ENCODE measurements at places on chromosomes 7 and 10.

GRCh38 chr10:14092799-14093198 lies 237.9 kb downstream of the FRMD4A start:
- peak; percentile 47 for DNase-seq

DNA sequence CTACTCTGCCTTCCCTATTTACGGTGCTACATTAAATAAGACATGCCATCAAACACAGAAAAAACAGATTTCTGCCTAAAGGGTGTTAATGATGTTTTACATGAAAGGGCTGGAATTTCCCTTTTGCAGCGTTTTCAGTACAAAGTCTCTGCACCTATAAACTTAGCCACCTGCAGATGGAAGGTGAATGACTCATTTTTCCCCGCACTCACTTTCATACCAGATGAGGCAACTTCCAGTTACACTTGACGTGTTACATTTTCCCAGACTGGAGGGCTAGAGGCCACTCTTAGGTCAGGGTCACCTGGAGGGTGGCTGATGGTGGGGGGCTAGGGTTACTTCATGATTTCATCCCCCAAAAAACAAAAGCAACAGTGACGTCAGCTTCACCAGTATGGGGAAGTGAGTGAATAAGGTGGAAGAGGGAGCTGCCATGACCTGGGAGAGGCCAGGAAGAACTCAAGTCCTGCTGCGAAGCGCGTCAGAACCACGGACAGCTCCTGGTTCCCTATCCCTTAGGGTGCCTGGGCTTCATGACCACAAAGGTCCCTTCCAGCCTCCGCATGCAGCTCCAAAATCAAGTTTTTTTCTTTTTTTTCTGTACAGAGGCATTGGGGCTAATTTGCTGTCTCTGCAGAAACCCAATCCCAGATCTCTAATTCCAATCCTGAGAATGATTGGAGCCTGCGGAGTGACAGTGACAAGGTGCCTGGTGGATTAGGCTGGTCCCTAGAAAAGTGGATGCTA lies 94.0 kb downstream of the ADARB2 start:
- DNase-seq: peak; percentile 82

- no peak for DNase-seq
Measured at GRCh38 chr10:121305066-121305465, 293.2 kb downstream of the FGFR2 start.

GRCh38 chr10:88089498-88089897 lies 226.1 kb downstream of the PTEN start:
- no peak for DNase-seq

GRCh38 chr10:105952153-105952552 lies 1212.4 kb downstream of the SORCS1 start:
- peak; percentile 76 for DNase-seq

DNA sequence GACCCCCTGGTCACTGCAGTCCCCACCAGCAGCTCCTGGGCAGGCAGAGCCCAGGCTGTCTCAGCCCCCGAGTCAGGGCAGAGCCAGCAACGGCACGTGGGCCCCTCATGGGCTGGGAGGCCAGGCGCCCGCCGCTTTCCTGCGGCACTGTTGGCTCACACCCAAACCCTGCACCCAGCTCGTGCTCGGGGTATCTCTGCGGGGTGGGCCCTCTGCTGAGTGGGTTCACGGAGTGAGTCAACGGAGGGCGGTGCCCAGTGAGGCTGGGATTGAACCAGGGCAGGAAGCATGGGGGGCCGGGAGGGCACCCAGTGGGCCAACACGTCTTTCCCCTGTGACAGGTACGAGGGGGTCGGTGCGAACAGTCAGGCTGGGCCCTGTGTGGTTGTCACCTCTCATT lies 28.9 kb downstream of the ADAP1 start:
- DNase-seq: peak; percentile 56

GRCh38 chr7:12054830-12055229 lies 156.3 kb upstream of the TMEM106B start:
- no peak for DNase-seq

- DNase-seq: no peak
Measured at GRCh38 chr10:9291081-9291480, 1236.6 kb downstream of the GATA3 start.

DNA sequence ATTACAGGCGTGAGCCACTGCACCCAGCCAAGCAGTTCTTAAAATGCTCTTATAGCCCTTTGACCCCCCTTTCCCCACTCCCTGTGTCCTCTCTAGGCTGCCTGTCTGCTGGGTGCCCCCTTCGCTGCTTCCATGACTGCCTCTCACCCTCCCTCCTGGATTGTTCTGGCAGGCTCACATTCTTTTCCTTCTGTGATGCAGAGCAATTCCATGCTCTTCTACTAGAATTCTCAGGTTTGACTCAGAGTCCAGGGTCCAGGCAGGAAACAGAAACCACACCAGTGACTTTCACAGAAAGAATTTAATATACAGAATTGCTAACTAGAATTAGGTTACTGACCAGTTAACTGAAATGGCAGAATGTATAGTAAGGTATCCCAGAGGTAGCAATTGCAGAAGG lies 244.8 kb downstream of the BAMBI start:
- no peak for DNase-seq

- no peak for DNase-seq
Measured at GRCh38 chr10:128111696-128112095, 14.5 kb downstream of the MKI67 start.

- no peak for DNase-seq
Measured at GRCh38 chr7:81053623-81054022, 134.8 kb upstream of the SEMA3C start.

- DNase-seq: peak; percentile 78
Measured at GRCh38 chr10:69716711-69717560, 84.8 kb upstream of the COL13A1 start.

GRCh38 chr7:139995017-139995915 lies 67.5 kb downstream of the PARP12 start:
- DNase-seq: peak; percentile 70

- DNase-seq: no peak
Measured at GRCh38 chr10:122426829-122427228, 27.6 kb upstream of the ARMS2 start.

DNA sequence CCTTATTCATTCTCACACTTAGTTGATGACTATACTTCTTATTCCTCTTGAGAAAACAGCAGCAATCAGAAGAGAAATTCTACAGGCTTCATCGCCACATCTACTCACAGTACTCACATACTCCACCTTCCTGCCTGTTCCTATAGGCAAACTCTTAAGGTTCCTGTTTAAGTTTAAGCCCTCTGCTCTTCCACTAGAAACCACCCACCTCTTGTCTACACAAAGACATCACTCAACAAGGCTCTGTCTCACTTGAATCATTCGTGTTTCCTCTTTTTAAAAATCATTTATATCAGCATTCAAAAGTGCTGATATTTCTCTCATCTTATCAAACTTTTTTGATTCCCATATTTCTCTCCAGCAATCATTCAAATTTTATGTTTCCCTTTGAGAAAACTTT lies 85.5 kb upstream of the ADO start:
- DNase-seq: no peak

- DNase-seq: no peak
Measured at GRCh38 chr7:76282344-76283253, 19.9 kb upstream of the HSPB1 start.

DNA sequence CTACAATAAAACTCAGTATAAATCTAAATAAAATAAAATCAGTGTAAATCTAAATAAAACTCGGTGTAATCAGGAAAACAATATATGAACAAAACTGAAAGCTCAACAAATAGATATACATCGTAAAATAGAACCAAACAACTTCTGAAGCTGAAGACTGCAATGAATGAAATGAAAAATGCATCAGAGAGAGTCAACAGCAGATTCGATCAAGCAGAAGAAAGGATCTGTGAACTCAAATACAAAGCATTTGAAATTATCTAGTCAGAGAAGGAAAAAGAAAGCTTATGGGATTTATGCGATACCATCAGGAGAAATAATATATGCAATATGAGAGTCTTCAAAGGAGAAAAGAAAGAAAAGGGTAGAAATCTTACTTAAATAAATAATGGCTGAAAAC lies 255.0 kb downstream of the BICC1 start:
- DNase-seq: no peak

GRCh38 chr10:126122881-126123280 lies 226.5 kb downstream of the FANK1 start:
- DNase-seq: no peak

GRCh38 chr10:65898055-65898454 lies 1027.8 kb upstream of the LRRTM3 start:
- no peak for DNase-seq

DNA sequence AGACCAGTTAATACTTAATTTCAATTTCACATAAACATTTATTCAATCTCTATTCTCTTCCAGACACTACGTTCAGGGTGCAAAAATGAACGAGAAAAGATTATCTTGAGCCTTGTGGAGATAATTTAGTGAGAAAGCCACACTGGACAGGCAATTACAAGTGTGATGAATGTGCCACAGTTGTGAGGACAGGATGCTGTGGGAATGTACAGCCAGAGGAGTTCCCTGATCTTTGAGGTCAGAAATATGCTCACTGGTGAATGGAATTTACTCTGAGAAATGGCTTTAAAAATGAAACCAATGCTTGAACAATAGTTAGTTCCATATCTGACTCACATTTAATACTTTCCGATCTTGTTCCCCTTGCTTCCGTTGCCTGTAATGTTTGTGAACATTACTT lies 864.8 kb downstream of the GATA3 start:
- no peak for DNase-seq

GRCh38 chr10:59135275-59135674 lies 41.2 kb upstream of the PHYHIPL start:
- no peak for DNase-seq

All from kidney (tissue), 22 donors.